ENCODE measurements at places on chromosomes 12 and 14.
A peak's percentile ranks its signal among the peaks of the same experiment; 100 is the strongest.

- no peak for DNase-seq
Observed at GRCh38 chr12:88931598-88931997, 351.3 kb upstream of the KITLG start.

- DNase-seq: no peak
Observed at GRCh38 chr14:55835985-55836384, 256.0 kb downstream of the KTN1 start.

DNA sequence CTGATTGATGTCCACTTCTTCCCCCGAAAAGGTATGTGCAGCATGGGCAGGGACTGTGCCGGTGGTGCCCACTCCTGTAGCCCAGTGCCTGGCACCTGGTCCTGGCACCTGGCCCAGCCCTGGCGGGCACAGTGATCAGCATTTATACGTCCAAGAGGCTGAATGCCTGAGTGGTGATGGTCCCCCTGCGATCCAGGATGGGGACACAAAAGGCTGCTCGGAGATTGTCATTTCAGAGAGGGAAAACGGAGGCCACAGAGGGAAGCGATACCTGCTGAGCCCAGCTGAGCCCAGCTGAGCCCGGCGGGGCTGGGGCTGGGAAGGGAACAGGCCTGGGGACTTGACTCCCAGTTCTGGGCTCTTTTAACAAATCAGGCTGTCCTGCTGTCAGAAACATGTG, 55.8 kb downstream of the PRIMA1 start:
- DNase-seq: no peak

GRCh38 chr14:23615856-23616255, 20.3 kb upstream of the DHRS2 start:
- no peak for DNase-seq

DNA sequence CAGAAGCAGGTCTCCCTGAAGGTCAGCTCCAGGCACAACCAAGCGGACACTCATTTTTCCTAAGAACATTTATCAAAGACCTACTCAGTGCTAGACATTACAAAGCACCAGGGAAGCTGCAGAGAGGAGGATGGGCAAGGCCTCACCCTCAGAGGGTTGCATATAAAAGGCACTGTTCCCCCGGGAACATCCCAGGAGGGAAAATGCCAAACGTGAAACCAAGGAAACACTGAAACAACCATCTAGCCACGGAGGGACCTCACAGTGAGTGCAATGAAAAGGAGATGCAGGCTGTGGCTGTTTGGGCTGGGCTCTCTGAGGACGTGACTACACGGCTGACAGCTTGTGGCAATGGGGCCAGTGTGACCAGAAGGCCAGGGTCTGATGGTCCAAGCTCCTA, 117.4 kb upstream of the VASH1 start:
- no peak for DNase-seq

DNA sequence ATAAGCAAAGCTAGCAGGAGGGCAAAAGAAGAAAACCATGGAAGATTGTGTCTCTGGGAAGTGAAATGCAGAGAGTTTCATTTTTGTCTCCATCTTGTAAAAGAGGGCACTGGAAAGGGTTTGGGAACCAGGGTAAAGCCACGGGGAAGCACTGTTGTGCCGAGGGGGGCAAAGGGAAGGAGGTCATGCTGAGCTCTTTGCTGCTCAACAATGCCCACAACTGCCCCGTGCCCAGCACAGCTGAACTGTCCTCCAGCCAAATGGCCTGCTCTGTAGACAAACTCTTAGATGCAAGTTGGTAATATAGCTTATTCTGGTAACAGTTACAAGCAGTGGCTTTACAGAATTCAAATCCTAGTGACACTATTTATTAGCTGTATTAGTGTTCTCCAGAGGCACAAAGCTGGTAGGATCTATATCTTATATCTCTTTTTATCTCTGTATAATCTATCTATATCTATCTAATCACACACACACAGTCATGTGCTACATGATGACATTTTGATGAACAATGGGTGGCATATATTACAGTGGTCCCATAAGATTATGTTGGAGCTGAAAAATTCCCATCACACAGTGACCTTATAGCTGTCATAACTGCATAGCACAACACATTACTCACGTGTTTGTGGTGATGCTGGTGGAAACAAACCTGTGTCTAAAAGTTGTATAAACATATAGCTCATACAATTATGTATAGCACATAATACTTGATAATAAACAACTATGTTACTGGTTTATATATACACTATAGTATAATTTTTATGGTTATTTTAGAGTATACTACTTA, 203.4 kb upstream of the DDHD1 start:
- DNase-seq: peak; percentile 26

GRCh38 chr14:54229136-54229535, 167.7 kb upstream of the CDKN3 start:
- no peak for DNase-seq

DNA sequence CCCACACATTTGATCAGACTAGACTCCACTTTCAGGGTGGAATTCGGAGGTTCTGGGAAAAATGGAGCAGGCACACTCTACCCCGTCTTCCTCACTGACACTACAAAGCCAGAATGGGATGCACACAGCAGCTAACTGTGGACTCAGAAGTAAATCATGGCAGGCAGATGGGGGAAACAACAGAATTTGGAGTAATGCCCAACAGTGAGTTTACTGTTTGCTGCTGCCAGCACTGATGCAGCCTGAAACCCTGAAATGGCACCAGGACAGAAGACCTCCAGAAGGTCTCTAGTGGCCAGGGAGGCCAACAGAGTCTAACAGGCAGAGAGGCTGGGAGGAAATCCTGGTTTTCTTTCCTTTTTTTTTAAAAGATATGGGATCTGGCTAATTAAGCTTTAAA, 24.6 kb downstream of the KCTD10 start:
- no peak for DNase-seq

- no peak for DNase-seq
Observed at GRCh38 chr14:52598568-52598967, 45.9 kb downstream of the GPR137C start.

GRCh38 chr12:3820122-3820521, 53.1 kb downstream of the PARP11 start:
- DNase-seq: peak; percentile 51

DNA sequence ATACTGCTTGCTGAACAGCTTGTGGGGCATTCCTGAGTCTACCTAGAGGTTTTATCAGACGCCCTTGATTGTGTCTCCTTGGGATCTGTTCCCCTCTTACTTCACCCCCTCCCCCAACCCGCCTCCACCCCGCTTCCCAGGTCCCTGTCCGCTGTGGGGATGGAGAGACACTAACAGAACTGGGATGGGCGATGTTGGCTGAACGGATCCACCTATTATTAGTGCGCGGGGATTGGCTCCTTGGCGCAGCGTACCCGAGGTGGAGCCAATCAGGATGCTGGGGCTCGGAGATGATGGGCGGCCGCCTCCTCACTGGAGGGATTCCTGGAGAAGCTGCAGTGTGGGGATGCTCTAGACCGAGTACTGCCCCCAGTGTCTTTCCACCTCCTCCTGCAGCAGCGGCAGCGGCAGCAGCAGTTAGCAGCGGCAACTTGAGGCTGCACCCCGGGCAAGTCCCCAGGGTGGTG, at the start of gene SYT1:
TSS of gene SYT1 (plus strand) at position 372 of the 467 bp plus-strand sequence.
- DNase-seq: peak; percentile 86

GRCh38 chr14:33805593-33805992, 145.3 kb downstream of the EGLN3 start:
- no peak for DNase-seq

GRCh38 chr12:59486827-59487226, 109.0 kb upstream of the SLC16A7 start:
- peak; percentile 58 for DNase-seq

DNA sequence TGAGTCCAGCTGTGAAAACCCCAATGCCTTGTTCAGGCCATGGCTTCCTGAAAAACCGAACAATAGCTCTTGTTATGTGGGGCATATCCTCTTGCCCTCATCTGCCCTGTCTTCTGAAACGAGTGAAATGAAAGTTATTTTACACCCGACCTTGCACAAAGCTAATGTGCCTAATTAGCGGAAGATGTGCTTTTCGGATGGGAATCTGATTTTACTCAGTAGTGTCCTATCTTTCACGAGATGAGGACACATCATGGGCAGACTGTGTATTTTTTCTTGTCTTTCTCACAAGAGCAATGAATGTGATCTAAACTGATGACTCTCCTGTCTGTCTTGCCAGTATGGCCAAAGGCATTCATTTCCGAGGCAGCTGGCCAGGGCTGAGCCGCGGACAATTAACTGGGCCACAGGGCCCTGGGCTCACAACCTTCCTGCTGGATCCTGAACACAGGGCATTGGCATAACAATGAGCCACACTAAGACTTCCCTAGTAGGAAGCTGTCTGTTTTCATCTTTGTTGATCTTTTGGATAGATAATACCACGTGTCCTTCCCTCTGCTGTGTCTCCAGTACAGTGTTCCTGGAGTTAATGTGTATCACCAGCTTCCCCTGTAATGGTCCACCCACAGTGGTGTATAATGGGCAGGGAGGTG, 86.0 kb upstream of the HIF1A start:
- peak; percentile 46 for DNase-seq

- no peak for DNase-seq
Observed at GRCh38 chr12:132568826-132569480, 41.4 kb downstream of the LRCOL1 start.

GRCh38 chr14:87002776-87003175, 990.2 kb downstream of the GALC start:
- peak; percentile 69 for DNase-seq

DNA sequence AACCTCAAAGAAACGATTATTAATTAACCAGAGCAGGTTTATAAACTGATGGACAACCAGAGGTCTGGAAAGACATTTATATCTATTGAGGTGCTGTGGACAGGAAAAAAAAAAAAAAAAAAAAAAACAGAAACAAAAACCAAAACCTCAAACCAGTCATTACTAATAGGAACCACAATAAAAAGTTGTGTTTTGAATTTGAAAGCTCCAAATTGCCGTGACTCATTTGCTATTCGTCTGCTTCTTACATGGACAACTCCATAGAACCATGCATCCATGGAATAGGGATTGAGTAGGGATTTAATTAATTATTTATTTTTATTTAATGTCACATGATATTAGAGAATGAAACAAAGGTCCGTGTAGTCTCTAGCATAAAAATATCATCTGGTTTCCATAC, 134.1 kb upstream of the SSTR1 start:
- DNase-seq: peak; percentile 32

- no peak for DNase-seq
Observed at GRCh38 chr14:67280506-67280905, 39.3 kb downstream of the PALS1 start.

DNA sequence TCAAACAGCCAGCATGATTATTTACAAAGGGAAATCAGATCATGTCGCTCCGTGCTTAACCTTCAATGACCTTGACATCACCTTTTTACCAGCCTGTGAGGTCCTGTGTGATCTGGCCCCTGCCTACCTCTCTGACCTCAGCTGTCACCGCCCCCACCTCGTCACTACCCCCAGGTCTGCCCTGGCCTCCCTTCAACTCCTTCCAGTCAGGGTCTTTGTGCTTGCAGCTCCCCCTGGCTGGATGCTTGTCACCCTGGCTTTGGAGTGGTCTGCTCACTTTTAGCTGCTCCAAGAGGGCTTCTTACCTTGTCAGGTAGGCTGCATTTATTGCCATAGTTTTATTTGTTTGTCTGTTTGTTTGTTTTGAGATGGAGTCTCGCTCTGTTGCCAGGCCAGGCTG, 8.2 kb upstream of the MAX start:
- no peak for DNase-seq

DNA sequence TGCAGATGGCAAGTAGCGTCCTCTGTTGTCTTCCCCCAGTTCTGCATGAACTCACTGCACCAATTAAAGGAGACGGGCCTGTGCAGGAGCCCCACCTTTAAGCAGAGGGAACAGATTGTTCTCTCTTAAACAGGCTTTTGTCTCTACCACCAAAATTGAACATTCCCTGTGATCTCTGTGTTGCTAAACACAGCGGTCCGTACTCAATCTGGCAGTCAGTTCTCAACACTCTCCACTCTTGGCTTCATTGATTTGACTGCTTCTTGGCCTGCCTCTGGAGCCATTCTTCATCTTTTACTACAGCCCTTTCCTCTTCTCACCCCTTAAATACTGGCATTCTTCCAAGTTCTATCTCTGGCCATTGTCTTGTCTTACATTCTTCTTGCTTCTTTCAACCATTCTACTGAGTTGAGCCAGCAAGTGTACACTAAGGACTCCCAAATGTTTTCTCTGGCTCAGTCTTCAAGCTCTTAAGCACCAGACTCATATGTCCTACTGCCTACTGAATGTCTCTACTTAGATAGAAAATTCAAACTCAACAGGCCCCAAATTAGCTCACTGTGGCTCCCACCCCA, 8.0 kb upstream of the NT5DC3 start:
- DNase-seq: no peak

DNA sequence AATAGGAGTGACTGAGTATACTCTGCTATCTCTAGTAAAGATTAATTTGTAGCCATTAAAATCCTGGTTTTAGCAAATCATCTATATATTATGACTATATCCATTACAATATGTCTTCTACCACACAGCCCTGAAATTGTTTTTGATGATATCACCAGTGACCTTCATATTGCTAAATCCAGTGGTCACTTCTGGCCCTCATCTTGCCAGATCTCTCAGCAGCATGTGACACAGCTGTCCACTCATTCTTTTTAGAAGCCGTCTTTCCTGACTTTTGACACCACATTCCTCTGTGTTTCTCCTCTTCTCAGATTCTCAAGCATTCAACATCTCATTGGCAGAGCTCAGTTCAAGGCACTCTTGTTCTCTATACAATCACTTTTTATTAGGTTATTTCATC, 54.9 kb downstream of the CPNE8 start:
- no peak for DNase-seq

GRCh38 chr12:68733661-68734071, 12.3 kb upstream of the SLC35E3 start:
- peak; percentile 83 for DNase-seq

- DNase-seq: no peak
Observed at GRCh38 chr14:65387628-65388027, 24.9 kb upstream of the FUT8 start.

GRCh38 chr12:113262710-113263109, 41.4 kb downstream of the TPCN1 start:
- DNase-seq: no peak

DNA sequence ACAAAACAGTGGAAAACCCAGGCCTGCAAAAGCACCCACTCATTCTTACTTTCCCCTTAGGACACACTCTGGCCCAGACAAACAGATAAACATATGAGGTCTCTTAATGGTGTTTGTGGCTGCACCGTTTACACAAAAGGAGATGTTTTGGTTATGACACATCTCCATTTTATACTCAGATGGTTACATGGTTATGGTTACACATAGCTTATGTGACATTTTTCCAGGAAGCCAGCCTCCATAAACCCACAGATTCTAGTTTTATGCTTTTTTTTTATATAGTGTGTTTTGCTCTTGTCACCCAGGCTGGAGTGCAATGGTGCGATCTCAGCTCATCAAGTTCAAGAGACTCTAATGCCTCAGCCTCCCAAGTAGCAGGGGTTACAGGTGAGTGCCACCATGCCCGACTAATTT, 3.5 kb upstream of the KLRD1 start:
- DNase-seq: peak; percentile 53
